ENCODE measurements at places on chromosomes 2 and 18.

DNA sequence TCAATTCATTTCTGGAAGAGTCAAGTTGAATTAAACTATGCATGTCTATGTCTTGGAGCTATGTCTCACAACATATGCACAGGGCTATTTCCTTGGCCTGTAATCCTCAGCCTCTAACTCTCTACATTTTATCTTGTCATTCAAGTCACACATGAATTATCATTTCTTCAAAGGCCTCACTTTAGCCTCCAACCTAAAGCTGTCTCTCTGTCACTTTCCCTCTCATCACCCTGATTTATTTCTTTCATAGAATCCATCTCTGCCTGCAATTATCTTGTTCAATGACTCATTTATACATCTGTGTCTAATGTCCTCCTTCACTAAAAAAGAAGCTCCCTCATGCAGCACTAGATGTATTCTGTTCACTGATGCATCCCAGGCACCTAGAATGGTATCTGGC is 614.2 kb upstream of the REG3G start:
- no peak for DNase-seq

DNA sequence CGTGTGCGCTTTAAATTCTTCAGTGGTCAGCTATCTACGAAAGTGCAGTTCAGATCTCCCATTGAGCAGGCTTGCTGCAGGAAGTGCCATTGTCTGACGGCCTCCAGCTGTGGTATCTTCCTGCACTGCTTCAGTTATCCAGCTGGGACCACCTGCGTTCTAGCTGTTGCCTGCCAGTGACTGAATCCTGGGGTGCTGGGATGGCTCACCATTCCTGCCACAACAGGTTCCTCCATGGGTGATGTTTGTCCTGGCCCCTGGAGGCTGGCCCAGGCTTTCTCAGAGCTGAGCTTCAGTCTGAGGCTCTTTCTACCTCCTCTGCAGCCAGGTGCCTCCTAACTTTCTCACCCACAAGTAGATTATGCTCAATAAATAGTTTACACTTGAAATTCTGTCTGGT is 498.5 kb upstream of the HS6ST1 start:
- DNase-seq, result no peak

DNA sequence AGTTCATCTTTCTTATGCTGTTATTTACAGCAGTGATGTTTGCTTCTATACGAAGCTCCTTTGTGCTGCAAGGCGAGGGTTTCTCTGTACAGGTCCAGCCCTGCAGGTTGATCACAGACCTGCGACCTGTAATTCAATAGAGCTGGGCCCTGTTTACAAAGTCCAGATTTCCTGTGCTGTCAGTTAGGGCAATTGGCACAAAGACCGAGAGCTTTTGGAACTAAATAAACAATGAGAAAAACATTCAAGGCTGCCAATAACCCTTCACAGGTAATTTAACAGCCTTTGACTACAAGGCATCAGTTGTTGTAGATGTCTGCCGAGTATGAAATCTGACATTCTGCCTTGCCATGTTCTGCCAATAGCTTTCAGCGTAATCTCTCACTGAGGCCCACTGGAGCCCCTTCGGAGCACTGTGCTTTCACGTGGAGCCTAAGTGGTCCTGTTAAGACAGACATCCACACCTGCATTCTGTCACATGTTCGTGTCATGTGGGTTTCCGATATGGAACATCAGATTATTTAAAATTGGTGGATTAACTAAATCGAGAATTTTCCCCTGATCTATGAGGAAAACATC is 232.5 kb downstream of the PTGR3 start:
- DNase-seq, result no peak

DNA sequence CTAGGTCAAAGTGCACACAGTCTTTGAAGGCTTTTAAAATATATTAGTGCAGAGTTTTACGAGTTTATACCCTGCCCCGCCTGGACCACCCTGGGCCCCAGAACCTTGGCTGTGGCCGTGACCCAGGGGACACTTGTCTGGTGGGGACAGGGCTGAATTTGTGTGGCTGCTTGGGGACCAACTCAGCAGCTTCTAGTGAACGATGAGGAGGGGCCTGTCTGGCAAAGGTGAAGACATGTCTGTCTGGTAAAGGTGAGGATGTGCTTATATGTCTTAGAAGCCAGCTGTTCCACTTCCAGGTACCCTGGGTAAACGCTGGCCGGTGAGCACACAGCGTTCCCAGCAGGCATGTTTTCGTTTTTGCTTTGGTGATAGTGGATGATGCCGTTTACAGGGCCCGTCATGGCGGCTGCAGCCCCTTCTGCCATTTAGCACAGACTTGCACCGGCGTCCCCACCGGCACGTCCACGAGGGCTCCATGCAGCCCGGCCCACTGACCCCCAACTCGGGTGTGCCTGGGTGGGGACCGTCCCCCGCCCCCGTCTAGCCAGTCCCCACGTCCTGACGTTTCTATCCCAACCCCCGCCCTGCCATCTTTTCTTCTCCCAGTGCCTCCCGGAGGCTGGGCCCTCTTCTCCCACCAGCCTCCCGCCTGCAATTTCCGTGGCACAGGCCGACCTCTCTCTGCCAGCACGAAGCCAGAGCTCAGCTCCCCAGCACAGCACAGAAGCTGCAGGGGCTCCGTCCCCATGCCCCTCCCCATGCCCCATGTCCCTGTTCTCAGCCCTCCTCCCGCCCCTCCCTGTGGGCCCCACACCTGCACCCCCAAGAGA is 67.8 kb downstream of the SLC66A2 start:
- DNase-seq, result no peak

DNA sequence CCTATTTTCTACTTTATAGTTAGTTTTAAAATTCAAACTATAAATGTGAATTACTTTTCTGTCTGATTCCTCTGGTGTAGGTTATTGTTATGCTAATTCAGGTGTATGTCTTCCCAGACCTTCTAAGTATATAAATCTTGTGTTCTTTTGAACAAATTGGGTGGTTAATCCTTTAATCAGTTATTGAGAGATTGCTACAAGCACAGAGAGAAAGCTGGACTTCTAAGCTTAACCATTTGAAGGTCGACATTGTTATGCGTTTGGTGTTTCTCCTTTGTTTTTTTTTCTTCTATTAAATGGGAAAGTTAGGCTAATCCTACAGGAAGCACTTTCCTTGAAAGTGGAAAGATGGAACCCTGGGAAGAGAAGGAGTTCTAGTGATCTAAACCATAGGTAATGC is 592.6 kb downstream of the SLC4A3 start:
- no peak for DNase-seq

- DNase-seq, result no peak
These were observed 148.4 kb downstream of the DOCK10 start for GRCh38 chr2:224893848-224894247.

DNA sequence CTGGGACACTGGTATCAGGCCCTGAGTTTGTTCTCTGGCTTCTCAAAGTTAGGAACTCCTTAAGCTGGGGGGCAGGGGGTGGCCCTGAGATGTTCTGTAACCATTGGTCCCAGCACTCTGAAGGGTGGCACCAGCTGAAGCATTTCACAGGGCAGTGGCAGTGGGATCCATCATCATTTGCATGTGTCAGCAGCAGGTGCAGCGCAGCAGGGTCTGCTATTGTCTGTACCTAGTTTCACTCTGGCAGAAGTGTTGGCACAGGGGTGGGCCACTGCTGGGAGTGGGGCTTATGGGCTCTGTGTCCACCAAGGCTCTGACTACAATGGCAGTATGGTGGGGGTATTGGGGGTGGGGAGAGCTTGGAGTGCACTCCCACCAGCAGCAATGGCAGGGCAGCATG is 460.4 kb upstream of the ZNF804A start:
- no peak for DNase-seq

DNA sequence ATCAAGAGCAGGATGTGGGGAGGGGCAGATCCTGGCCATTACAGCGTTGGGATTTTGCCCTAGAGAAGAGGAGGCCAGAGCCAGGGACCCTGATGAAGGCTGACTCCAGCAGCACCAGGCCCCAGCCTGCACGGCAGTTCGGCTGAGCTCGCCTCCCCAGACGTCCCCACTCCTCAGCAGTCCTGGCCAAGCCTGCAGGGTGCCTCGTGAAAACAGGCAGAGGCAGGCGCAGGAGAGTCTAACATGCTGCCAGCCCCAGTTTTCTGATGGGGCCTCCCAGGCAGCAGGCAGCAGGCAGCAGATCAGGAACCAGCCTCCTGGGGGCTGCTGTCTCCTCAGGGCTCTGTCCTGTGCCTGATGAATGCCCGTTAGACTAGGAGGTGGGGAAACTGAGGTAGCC is 19.7 kb upstream of the GLI2 start:
- DNase-seq, result no peak

- no peak for DNase-seq
These were observed 170.4 kb upstream of the MYCN start for GRCh38 chr2:15769676-15770547.

- no peak for DNase-seq
These were observed 24.9 kb upstream of the YWHAQ start for GRCh38 chr2:9655441-9656269.

DNA sequence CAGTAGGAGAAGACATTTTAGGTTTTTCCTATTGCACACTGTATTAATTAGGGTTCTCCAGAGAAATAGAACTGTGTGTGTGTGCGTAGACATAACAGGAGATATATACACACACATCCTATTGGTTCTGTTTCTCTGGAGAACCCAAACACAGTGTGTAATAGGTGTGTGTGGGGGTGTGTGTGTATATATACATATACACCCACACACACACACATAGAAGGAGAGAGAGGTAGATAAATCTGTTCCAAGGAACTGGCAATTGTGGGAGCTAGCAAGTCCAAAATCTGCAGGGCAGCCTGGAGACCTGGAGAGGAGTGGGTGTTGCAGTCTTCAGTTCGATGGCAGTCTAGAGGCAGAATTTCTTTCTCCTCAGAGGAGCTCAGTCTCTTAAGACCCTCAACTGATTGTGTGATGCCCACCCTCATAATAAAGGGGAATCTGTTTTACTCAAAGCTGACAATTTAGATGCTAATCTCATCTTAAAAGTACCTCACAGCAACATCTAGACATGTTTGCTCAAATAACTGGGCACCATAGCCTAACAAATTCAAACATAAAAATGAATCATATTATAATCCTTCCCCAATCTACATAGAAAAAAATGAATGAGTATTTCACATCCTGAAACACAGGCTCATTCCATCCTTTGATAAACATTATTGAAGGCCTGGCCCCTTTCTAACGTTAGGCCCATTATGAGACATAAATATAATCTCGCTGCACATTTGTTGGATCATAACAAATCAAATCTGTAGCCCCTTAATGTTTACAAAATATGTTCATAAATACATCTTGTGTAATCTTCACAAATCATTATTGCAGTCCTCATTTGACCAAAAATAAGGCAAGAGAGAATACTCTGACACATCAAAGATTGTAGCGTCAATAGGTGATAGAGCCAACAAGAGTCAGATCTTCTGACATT is 35.1 kb upstream of the RTN4 start:
- no peak for DNase-seq

GRCh38 chr2:224343226-224343625 is 58.7 kb downstream of the FAM124B start:
- DNase-seq, result no peak

- no peak for DNase-seq
These were observed 5.5 kb downstream of the NPC1 start for GRCh38 chr18:23580677-23581367.

DNA sequence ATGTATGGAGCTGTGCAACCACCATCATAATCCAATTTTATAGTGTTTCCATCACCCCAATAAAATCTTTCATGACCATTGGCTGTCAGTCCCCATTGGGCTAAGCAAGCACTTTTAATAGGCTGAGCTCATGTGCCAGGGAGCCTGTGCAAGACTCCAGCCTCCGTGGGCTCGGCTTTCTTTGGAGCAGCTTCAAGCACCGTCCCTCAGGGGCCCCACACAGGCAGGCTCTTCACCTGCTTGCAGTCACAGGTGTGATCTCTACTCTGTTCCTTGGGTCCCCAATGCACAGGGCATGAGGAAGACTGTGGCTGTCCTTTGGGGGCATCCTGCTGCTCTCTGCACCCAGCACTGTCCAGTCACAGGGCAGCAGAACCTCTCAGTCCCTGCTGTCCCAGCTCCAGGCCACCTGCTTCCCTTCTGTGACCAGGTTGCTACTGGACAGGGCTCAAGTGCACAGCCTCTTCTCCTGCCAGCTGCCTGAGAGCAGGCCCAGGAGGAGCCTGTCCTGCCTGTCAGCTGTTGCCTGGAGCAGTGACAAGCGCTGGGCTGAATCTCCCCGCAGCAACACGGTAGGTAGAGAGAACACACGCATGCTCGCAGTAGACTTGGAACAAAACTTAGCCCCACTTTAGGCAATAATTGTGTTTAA is 40.7 kb upstream of the TMEM131 start:
- DNase-seq, result peak; percentile 69

DNA sequence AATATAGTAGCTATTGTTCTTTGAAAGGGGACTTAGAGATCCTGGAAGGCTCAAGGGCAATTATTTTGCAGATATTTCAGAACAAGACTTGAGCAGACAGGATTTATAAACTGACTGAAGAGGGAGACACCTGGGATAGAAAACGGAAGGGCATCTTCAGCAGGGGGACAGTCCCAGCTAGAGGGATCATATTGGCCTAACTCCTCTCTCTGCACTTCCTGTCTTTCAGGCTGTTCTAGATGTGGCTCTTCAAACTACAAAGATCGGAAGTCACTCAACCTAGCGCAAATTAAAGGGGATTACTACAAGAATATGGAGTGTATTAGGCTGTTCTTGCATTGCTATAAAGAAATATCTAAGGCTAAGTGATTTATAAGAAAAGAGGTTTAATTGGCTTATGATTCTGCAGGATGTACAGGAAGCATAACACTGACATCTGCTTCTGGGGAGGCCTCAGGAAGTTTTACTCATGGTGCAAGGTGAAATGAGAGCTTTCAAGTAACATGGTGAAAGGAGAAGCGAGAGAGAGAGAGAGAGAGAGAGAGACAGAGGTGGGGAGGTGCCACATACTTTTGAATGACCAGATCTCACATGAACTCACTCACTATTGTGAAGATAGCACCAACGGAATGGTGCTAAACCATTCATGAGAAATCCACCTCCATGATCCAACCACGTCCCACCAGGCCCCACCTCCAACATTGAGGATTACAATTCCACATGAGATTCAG is 5.3 kb upstream of the CTIF start:
- DNase-seq, result no peak

GRCh38 chr2:2942225-2942624 is 435.4 kb downstream of the EIPR1 start:
- no peak for DNase-seq

- no peak for DNase-seq
These were observed 809.0 kb upstream of the FAM98A start for GRCh38 chr2:34408100-34408499.

- no peak for DNase-seq
These were observed 19.8 kb downstream of the ACMSD start for GRCh38 chr2:134858245-134858644.

DNA sequence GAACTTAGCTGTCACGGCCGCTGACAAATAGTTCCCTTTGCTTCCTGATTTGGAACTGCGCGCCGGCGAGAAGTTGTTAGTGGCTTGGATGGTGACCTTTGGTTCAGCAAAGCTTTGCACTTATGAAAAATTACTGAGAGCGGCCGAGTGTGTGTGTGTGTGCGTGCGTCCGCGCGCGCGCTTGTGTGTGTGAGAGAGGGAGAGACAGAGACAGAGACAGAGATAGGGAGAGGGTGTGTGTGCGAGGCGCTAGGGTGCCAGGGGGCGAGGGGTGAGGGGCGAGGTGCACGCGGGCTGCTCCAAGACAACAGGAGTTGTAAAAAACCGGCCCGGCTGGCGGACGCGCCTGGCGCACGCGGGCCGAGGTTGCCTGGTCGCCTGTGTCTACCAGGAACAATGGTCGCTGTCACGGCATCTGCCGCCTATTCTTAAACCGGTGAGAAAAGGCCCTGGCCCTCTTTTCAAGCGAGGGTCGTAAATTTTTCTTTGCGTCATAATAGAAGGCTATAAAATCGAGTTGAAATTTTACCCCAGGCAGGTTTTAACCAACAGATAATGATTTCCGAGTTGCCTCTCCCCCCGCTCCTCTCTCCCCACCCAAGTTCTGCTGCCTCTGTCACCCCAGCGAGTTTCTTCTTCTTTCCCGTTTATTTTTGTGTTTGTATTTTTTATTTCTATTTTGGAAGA is 535 bp downstream of the HOXD3 start:
- no peak for DNase-seq

All from heart left ventricle (tissue), 16 donors.